ELR (cell line): ENCODE measurements at places on chromosomes 2 and 18.

- no peak for DNase-seq
Measured at GRCh38 chr2:236691799-236692167, 122.2 kb downstream of the ACKR3 start.

DNA sequence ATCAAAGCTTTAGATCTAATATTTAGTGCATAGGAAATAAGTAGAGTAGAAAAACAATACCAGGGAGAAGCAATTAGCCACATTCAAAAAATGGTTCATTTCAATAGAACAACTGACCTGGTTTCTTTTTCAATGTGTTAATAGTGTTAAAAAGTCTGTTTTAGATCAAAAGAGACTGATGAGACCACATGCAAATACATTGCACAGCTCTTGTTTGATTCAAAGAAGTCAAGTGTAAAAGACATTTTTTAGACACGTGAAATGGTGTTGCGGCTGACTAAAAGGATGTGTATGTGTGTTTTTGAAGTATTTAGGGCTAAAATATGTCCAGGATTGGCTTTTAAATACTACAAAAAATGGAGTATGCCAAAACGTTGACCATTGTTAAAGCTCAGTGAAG is 1.2 kb upstream of the AOX1 start:
- DNase-seq = no peak

GRCh38 chr2:10165282-10165681 is 42.7 kb downstream of the RRM2 start:
- DNase-seq = no peak

DNA sequence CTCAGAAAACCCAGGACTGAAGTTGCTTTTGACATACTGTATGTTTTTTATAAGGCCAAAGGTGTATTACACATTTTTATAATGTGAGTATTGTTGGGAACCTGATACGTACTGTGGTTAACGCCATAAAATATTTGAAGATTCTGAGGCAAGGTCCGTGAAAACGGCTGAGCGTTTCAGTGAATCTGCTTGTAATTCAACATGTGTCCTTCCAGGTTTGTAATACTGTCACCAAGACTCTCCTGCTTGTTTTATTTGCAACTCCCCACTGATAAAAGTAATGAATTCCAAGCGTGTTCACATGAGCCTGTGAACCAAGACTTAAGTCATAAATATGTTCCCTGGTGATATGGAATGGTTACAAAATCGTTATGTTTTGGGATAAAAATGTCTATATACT is 23.9 kb upstream of the FRZB start:
- DNase-seq = no peak
